Stimulated activated CD8-positive, alpha-beta memory T cell treated with anti-CD3 and anti-CD28 coated beads, Interleukin-4, amount 100 ng/mL, for 1 hour (primary cell): ENCODE measurements at places on chromosomes 5 and 9.

GRCh38 chr5:62341783-62342475 lies 35.9 kb downstream of the KIF2A start:
- DNase-seq, result no peak

GRCh38 chr9:87180841-87181240 lies 233.5 kb upstream of the GAS1 start:
- DNase-seq, result no peak

DNA sequence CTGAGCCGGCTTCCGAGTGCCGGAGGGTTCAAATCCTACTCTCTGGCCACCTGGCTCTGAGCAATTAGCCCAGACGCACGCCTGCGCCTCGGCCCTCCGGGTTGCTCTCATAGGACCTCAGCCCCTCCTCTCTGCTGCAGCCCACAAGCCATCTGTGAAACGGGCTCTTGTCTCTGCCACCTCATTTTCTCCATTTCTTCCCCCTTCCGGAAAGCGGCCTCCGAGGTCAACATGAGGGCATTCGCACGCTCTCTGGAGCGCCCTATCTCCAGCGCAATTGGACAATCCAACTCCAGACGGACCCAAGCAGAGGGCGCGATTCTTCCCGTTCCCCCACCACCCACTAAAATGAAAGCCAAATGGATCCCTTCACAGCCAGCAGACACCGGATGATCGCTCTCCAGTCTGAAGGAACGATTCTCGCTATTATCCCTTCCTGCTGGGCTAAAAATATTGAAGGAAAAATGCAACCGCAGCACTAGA lies 41.5 kb downstream of the VAV2 start:
- DNase-seq, result no peak

DNA sequence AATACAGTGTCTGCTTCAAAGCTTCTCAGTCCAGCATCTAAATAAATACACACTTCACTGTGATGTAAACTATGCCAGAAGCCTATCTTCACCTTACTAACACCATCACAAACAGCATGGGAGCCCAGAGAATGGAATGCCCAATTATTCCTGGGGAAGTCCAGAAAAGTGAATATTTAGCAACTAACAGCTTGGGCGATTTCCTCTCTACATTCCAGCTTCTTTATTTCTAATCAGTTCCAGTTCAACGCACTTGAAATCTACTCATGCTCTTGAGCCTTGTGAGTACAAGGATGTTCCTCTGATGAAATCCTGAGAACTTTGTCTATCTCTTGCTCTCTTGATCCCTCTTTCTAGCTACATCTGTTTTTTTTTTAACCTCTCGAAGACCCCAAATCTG lies 100.4 kb upstream of the C9orf72 start:
- no peak for DNase-seq

DNA sequence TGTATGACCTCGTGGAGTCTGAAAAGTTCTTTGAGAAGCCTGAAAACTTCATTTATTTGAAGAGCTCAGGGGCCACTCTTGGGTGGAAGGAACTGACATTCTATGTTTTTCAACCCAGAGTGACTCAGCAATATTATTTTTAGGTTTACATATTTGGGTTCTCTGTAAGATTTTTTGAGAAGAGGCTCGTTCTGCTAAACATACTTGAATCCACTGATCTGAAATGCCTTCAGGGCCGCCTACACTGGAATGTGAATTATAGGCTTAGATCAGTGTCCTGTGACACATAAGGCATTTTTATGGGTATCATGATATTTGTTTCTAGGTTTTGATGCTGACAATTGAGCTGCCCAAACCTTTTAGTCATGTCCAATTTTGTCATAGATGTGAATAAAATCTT lies 86.2 kb downstream of the PSAT1 start:
- no peak for DNase-seq

GRCh38 chr5:112210430-112211005 lies 208.6 kb downstream of the EPB41L4A start:
- DNase-seq, result no peak

DNA sequence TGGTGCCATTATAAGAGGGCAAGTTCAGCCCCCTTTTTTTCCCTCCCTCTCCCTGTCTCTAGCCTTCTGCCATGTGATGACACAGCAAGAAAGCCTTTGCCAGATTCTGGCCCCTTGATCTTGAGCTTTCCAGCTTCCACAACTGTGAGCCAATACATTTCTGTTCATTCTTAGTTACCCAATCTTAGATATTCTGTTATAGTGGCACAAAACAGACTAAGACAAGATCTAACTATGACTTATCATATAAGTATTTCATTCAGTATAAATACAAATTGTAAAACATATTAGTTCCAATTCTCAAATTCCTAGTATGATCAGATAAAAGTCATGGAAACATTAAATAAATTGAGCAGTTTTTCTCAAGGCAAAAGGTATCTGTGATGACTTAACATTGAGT lies 276.3 kb downstream of the COX7C start:
- DNase-seq, result no peak

- no peak for DNase-seq
These were observed 36.8 kb downstream of the CRB2 start for GRCh38 chr9:123392802-123393201.

- no peak for DNase-seq
These were observed 141.7 kb downstream of the SV2C start for GRCh38 chr5:76224898-76225297.

- DNase-seq, result no peak
These were observed 22.3 kb upstream of the TAL2 start for GRCh38 chr9:105639936-105640335.

- DNase-seq, result no peak
These were observed 1191.9 kb upstream of the NUDT12 start for GRCh38 chr5:104754311-104754995.

DNA sequence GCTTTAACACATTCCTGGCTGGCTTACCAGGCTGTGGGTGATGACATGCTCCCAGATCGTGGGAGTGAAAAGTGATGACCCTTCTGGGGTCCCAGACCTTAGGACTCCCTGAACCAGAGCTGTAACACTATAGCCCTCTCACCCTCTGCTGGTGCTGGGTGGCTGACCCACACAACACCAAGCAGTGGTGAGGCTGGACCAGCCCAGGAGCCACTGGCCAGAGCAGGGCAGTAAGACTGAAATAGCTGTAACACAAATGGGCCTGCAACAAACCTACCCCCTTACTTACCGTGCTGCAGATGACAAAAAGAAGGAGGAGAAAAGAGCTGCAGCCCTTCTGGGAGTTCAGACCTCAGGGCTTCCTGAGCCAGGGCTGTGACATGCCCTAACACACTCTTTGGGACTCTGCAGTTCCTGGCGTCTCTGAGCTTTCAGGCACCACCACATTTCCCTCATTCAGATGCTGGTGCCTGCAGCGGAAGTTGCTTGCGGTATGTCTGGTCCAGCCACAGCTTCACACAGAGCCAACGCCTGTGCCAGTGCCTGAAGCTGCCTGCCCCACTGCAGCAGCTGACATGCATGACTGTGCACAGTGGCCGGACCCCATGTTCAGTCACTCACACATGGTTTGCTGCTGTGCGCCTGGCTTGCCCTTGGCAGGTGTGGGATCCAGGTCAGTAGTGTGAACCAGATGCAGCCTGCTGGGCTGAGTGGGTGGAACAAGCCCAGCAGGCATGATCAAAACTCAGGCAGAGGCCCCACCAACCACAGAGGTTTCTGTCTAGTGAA lies 1247.4 kb downstream of the EFNA5 start:
- DNase-seq, result no peak

DNA sequence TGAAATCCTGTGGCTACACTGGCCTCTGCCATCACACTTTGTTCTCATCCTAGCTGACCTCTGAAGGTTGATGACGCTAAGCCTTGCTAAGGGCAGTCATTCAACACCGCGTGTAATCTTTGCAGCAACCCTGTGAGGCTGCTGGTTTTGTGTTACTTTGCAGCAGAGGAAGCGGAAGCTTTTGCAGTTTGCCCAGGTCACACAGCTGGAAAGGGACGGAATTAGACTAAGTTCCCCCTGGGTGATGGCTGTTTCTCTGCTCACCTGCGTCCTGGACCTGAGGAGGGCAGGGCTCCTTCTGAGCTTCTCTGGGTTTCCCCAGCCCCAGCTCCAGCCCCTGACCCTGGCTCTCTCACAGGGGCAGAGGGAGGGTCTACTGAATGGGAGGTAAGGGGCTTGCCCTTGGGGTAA lies 7.3 kb upstream of the SLC25A51 start:
- DNase-seq, result no peak

DNA sequence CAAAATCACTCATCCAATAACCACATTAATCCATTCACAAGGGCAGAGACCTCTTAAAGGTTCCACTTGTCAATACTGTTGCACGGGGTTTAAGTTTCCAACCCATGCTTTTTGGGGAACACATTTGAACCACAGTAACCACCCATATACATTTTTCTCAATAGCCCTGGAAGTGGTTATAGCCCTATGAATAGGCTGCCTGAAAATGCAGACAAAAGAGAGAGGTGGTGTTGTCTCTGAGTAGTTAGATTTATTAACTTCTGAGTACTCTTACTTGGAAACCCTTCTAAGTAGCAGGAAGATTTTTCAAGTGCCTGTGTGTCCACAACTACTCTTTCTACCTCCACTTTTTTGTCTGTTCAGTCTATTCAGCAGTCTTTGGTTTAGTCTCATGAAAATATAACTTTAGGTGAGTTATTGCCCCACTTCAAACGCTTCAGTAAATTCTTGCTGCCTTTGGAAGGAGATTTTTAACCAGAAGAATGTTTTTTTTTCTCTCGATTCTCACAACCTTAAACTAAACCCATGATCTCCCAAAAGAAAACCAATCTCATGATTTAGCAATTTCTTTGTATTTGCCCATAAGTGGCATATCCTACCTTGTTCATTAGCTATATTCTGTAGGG lies 42.6 kb downstream of the ARHGEF28 start:
- no peak for DNase-seq

- DNase-seq, result no peak
These were observed 32.9 kb downstream of the TSPAN17 start for GRCh38 chr5:176680226-176680563.

DNA sequence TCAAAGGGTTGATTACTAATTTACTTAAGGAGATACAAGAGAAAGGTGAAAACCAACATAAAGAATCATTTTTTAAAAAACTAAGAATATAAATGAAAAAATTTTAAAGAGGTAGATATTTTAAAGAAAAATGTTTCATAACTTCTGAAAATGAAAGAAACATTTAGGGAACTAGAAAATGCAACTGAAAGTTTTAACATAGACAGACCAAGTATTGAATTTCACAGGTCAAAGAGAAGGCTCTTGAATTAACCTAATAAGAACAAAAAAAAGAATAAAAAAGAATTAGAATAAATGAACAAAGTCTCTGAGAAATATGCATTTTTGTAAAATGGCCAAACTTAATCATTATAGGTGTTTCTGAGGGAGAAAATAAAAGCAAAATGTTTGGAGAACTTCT lies 16.1 kb upstream of the FAM174A start:
- DNase-seq, result no peak

DNA sequence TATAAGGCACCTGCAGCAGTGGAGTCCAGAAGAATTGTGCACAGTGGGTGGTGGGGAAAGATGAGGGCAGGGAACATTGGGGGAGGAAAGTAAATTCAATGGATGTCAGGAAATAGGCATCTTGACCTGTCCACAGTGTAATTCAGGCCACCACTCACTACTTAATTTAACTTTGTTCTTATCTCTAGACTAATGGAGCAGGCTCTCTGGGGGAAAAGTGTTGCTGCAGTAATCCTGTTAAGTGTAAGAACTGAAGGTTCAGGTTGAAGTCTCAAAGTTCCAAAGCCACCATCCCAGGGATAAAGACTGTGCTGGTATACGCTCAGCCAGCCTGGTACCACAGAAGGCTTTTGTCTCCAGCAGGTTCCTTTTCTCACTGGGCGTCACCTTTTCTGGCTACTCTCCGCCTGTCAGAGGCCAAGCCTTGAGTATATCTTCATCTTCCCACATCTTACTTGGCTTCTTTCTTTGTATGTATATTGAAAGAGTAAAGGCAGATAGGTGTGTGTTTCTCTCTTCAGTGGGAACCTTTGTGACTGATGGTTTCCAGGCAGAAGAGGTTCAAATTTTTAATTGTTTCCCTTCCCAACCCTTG lies 150.9 kb upstream of the DMRT1 start:
- DNase-seq, result no peak

- DNase-seq, result no peak
These were observed 67.6 kb upstream of the RUSC2 start for GRCh38 chr9:35422346-35422745.

GRCh38 chr5:56211298-56211865 lies 21.7 kb downstream of the ANKRD55 start:
- DNase-seq, result no peak

- no peak for DNase-seq
These were observed 599.9 kb upstream of the ZNF608 start for GRCh38 chr5:125346316-125346715.

- DNase-seq, result no peak
These were observed 10.8 kb downstream of the DMRTA1 start for GRCh38 chr9:22457448-22457847.

- DNase-seq, result no peak
These were observed 45.2 kb downstream of the AHRR start for GRCh38 chr5:366541-367357.

DNA sequence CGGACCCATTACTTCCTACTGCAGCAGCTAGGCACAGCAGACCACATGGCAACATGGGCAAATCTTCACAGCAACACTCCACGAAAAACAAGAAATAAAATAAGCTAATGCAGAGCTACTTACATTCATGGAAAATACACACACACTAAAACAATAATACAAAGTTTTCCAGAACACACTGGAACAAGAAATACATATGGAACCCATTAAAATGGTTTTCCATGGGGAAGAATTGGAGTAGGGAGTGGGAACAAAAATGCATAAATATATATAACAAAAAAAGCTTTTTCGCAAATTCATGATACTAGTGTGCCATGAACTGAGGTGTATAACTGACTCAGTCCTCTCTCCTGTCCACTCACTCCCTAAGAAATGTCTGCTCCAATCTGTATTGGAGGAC lies 8.3 kb downstream of the ADAMTS12 start:
- DNase-seq, result no peak

DNA sequence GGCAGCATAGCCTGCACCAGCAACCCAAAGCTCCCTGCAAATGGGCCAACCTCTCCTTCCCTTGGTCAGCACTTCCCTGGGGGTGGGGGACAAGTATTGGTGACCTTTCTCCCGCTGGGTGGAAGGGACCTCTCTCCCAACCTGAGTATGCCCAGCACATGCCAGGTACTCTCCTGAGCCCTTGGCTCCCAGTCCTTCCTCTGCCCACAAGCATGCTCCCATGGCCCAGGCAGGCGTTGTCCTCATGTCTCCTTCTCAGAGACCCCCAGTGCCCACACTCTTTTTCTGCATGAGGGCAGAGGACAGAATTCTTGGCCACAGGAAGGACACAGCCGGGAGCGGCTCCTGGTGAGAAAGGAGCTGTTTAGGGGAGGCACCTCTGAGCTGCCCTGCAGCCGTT lies 60.3 kb downstream of the PHF2 start:
- no peak for DNase-seq

GRCh38 chr5:72141440-72142355 lies 34.4 kb downstream of the MAP1B start:
- no peak for DNase-seq

- no peak for DNase-seq
These were observed 247.2 kb downstream of the KIF4B start for GRCh38 chr5:155260798-155261197.
